ENCODE measurements at places on chromosomes 2 and 18. TPM values are rescaled to one million over a fixed set of nuclear protein-coding genes. Genes with fewer than 3 reads are reported as not detected.

The FHOD3 gene
- not detected for total RNA-seq

The TMEFF2 gene
- not detected for total RNA-seq

The MPHOSPH10 gene
- 68.8 TPM for total RNA-seq

The NOSTRIN gene
- total RNA-seq, result not detected

The COBLL1 gene
- total RNA-seq, result not detected

The ELOA2 gene
- not detected for total RNA-seq

DNA sequence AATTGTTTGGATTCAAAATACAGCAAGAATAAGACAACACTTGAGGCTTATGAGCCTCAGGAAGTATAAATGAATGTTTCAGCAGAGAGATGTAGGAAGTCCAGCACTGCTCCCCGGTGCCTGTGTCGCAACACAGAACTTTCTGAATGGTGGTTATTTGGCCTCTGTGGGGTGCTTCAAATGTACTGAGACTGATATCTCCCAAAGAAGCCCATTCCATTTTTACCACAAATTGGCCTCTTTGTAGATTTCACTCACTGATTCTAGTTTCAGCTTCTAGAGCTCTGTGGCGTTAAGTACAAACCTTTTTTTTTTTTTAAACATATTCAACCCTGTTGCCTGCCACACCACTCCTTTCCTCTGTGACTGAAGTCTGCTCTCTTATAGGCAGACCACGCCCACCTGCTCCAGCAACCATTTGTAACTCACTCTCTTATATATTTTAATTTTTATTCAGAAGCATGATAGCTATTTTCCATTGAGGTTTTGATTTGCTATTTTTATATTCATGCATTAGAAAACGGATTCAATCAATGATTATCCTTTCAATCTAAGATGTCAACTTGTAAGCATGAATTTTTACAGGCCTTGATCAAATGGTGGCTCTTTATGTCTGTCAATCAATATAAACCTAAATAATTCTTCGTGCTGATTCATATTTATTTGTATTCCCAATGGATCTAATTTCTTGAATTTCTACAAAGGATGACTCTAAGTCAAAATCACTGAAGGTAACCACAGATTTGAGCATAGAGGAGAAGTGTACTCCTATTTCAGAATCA is 277.1 kb upstream of the CCDC68 start:
- no peak for DNase-seq

GRCh38 chr18:4333043-4333442 is 122.1 kb downstream of the DLGAP1 start:
- DNase-seq, result no peak

DNA sequence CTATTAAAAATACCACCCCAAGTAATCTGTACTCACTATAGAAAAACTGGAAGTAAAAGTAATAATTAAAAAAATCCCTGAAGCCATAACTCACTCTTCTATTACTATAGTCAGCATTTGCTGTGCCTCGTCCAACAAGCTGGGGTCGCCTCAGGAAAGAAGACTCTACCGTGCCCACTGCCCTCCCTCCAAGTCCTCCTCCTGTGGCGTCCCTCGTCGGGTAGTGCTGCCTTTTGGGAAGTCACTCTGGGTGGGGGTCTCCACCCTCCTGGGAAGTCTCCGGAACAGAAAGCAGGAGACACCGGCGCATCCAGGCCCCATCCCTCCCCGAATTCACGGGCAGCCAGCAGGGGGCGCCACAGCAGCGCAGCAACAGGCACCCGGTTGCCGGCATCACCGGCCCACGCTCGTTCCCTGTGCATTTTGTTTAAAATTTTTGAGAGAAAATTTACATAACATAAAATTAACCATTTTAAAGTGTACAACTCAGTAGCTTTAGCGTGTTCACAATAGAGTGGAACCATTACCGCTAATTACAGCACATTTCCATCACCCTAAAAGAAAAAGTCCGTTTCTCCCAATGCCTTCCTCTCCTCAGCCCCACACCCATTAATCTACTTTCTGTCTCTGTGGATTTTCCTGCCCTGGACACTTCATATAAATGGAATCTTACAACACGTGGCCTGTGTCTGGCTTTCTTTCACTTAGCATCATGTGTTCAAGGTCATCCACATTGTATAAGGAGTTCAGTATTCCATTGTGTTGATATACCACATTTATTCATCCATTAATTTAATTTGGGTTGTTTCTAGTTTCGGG is 62.2 kb downstream of the ADNP2 start:
- no peak for DNase-seq

GRCh38 chr2:203532957-203533658 is 2.0 kb downstream of the RAPH1 start:
- no peak for DNase-seq

- no peak for DNase-seq
Measured at GRCh38 chr2:185208261-185208660, 530.3 kb upstream of the FSIP2 start.

- DNase-seq, result no peak
Measured at GRCh38 chr2:174553811-174554493, 43.7 kb downstream of the WIPF1 start.

DNA sequence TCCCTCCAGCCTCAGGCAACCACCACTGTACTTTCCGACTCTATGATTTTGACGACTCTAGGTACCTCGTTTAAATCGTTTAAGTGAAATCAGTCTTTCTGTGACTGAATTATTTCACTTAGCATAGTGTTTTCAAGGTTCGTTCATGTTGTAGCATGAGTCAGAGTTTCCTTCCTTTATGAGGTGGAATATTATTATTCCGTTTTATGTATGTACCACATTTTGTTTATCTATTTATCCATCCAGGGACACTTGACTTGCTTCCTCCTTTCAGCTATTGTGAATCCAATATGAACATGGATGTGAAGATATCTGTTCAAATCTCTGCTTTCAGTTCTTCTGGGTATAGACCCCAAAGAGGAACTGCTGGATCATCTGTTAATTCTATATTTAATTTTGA is 19.1 kb downstream of the IL1R2 start:
- DNase-seq, result no peak

DNA sequence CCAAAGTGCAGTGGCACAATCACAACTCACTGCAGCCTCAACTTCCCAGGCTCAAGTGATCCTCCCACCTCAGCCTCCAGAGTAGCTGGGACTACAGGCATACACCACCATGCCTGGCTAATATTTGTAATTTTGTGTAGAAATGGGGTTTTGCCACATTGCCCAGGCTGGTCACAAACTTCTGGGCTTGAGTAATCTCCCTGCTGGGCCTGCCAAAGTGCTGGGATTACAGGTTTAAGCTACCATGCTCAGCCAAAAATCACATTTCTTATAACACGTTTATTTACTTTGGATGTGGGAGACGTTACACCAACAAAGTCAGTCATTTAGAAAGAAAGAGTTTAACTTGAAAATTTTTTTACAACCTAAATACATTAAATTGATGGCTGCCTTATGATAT is 209.0 kb upstream of the VWC2L start:
- DNase-seq, result no peak

DNA sequence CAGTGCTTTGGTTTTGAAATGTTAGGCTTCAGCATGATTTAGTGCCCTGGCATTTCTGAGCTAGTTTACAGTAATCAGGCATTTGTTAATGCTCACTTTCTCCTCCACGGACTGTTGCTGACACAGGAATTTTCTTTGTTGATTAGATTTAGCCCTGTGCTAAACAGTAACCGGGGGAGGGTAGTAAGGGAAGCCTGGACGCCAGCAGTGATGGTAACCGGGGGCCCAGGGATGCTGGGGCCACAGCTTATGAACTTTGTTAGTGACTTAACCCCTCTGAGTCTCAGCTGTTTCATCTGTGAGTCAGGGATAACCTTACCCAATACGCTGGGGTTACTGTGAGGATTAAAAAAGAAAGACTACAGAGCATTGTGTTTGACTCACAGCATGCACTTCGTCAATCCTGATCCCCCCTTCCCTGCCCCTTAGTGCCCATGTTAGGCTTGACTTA is 33.5 kb downstream of the KLHL29 start:
- no peak for DNase-seq

DNA sequence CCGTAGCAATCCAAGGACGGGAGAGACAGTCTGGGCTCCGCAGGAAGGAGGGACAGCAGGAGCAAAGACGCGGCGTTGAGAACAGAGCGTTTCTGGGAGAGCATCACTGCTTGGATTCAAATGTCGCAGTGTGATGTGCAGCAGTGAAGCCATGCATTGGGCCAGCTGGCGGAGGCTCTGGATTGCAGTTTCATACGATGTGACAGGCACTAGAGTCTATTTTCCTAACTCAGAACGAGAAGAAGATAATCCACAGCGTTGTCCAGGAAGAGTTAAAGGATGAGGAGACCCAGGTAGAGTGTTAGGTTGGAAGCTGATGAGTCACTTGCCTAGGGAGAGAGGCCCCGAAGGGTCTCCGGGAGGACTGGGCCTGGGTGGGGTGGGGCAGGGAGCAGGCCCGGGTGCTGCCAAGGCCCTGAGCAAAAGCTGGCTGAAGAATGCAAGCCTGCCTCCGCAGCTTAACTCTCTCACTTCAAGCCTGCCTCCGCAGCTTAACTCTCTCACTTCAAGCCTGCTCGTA is 17.7 kb upstream of the SEMA4C start:
- DNase-seq, result no peak

DNA sequence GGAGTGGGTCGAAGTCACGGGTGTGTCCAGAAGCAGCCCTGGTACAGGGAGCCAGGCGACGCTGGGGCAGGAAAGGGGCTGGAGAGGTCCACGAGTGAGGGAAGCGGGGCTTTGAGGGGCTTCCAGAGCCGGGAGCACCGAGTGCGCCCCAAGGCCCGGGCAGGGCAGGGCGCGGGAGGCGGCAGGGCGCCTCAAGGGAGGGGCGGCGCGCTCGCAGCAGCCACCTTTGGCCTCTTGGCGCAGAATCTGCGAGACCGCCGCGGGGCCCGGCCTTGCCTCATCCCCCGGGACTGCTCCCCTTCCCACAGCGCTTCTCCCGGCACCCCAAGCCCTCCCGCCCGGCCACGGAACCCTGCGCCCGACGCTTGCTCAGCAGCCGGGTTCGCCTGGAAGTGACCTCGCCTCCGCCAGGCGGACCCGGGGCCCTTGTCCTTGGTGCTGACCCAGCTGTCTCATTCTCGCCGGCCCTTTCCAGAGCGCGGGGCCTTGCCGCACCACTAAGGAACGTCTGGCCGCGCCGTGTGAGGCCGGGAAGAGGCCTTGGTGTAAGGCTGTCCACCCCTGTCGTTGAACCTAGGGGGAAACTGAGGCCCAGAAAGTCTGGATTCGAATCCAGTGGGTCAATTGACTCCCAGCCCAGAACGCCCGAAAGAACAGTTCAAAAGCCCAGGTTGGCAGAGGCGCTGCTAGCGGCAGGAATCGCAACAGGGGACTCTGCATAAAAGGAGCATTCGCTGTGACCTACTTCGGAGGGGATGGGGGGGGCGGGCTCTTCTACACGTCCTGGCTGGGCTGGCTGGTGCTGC is 584 bp upstream of the DNER start:
- peak; percentile 8 for DNase-seq

GRCh38 chr2:98507891-98508708 is 63.4 kb downstream of the INPP4A start:
- DNase-seq, result no peak

- no peak for DNase-seq
Measured at GRCh38 chr2:147488472-147488871, 356.4 kb upstream of the ACVR2A start.

- peak; percentile 30 for DNase-seq
Measured at GRCh38 chr2:105373895-105374401, 24.9 kb downstream of the FHL2 start.

DNA sequence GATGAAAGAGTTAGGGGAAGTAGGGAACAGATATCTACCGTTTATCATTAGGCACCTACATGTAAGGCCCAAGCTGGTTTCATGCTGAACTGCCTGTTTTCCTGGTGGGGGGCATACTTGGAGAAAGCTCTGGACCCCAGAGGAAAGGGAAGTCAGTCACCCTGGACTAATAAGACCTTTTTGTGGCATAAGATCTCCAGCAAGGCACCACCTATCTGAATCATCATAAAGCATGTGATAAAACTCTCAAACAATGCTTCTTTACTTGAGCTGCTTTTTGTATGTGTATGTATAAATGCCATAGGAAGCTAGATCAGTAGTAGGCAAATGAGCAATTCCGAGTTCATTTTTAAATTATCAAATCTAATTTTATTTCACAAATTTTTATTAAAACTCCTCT is 104.8 kb downstream of the TANC1 start:
- no peak for DNase-seq

DNA sequence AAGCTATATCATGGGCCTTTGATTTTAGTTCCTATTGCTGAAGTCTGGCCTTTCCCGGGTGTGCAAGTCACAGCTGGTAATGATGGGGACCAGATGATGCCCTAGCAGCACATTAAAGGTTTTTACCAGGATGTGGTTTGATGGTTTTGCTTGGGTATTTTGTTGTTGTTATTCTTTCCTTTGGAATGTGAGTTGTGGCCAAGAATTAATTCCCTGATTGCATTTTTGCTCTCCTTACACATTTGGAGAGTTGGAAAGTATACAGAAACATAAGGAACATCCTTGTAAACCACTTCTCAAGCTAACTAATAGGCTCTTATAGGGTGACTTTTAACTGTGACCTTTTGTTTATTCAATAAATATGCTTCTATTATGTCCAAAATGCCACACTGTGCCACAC is 154.1 kb upstream of the MMADHC start:
- no peak for DNase-seq

GRCh38 chr2:62010632-62011256 is 105.3 kb downstream of the COMMD1 start:
- no peak for DNase-seq

DNA sequence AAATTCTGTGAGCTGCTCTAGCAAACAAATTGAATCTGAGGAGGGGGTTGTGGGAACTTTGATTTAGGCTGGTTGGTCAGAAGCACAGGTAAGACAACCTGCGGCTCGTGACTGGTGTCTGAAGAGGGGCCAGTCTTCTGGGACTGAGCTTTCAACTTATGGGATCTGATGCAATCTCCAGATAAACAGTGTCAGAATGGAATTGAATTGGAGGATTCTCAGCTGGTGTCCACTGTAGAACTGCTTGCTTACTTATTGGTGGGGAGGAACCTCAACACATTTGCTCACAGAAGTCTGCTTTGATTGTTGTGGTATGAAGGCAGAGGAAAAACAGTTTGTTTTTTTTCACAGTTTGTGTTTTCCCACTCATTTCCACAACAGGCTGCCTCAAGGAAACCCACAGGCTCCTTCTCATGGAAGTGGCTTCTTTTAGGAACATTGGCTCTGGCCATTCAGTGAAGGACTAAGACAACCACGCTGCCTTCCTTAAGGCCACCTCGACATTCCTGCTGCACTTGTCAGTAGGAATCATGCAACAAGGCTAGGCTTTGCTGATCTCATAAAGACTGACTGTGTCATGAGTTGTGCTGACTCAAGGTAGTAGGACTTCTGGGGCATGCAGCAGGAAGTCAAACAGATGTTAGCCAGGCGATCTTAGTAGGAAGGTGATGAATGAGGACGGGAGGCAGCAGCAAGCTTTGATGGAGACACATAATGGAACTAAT is 104.7 kb downstream of the TSN start:
- no peak for DNase-seq
